ENCODE measurements at places on chromosomes 7 and 10.

GRCh38 chr10:113007821-113008220 is 57.8 kb downstream of the TCF7L2 start:
- DNase-seq, result peak; percentile 58

DNA sequence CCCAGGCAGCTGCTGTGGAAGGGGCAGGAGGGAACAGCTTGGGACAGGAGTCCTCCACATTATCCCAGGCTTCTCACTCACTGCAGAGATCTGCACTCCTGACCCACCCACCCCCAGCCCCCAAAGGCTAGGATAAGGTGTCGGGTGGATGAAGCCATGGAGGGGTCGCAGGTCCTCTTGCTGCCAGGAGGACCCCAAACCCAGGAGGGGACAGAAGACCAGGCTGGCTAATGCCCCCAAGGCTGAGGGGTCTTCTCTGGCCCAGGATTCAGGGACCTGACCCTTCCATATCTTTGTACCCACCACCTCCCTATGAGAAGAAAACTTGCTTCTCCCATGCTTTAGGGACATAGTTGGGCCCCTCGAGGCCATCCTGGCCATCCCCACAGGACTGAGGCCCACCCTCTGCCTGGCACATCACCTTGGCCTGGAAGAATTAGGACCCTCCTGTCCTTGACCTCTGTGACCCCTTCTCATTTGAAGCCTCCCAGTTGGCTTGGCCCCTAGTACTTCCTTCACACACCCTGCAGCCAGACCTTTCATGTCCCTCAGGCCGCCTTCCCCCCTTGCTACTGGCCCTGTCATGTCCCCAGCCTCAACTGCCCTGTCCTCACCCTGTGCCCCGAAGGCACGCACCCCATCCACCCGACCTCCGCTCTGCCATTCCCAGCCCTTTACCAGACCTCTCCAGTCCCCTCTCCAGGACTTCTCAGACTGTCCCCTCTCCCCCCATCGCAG is 21.6 kb downstream of the KCNH2 start:
- no peak for DNase-seq

DNA sequence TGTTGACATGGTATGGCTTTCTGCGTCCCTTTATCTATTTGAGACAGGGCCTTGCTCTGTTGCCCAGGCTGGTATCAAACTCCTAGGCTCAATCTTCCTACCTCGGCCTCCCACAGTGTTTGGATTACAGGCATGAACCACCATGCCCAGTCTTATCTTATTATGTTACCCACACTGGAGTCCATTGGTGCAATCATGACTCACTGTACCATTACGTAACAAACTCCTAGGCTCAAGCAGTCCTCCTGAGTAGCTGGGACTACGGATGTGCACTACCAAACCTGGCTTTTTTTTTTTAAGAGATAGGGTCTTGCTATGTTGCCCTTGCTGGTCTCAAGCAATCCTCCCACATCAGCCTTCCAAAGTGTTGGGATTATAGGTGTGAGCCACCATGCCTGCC is 66.7 kb downstream of the CCDC3 start:
- peak; percentile 82 for DNase-seq

DNA sequence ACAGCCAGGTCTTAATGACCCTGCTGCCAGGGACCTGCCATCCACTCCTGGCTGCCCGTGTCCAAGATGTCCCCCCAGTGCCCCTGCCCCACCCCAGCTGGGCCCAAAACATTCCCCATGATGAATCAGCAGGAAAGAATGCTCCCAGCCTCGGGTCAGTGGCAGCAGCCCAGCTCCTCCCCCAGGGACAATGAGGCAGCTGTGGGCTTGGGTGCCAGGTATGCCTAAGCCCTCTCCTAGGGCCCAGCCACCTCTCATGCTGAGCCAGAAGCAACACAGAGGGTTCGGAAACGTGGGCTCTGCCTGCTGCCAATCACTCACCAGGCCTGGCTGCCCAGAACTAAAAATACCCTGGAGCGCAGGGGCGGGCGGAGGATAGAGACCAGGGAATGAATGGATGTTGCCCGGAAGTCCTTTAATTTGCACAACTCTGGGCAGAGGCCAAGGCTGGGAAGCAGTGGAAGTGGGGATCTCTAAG is 1.5 kb upstream of the LOXL4 start:
- peak; percentile 65 for DNase-seq

- peak; percentile 69 for DNase-seq
Observed at GRCh38 chr7:120272261-120272660, 714 bp upstream of the KCND2 start.

- DNase-seq, result no peak
Observed at GRCh38 chr10:71744897-71745663, 25.5 kb upstream of the C10orf105 start.

DNA sequence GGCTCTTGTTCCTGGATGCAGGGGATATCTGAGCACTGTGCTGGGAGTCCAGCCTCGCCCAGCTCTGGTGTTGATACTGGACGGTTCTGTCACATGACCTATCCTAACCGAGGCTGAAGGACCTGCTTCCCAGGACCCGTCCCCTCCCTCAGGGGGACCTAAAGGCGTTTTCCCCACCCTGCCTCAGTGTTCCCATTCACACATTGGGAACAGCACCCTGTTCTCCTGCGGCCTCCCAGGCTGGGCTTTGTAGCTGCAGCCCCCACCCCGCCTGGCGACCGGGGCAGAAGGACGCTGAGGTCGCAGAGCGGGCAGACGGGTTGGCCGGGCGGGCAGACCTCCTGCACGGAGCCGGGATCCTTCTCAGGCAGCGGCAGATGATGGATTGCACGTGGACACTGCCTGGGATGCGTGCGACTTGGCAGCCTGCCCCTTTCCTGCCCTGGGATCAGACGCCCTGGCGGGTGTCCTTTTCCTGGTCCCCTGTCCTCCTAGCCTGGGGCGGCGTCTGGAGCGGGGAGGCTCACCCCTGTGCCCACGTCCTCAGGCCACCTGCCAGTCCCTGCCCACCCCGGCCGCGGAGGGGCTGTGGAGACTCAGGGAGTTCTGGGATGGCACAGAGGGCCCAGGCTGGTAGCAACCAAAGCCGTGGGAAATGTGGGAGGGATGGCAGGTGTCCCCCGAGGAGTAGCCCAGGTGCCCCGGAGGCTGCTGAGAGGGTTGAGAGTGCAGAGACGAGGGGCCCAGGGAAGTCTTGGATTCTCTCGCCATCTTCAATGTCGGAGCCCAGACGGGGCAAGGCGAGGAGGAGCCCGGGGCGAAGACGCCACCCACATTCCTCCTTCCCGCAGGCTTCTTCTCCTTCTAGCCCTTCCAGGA is 17.2 kb upstream of the PSMG3 start:
- no peak for DNase-seq

- no peak for DNase-seq
Observed at GRCh38 chr7:18515067-18515466, 19.5 kb downstream of the HDAC9 start.

DNA sequence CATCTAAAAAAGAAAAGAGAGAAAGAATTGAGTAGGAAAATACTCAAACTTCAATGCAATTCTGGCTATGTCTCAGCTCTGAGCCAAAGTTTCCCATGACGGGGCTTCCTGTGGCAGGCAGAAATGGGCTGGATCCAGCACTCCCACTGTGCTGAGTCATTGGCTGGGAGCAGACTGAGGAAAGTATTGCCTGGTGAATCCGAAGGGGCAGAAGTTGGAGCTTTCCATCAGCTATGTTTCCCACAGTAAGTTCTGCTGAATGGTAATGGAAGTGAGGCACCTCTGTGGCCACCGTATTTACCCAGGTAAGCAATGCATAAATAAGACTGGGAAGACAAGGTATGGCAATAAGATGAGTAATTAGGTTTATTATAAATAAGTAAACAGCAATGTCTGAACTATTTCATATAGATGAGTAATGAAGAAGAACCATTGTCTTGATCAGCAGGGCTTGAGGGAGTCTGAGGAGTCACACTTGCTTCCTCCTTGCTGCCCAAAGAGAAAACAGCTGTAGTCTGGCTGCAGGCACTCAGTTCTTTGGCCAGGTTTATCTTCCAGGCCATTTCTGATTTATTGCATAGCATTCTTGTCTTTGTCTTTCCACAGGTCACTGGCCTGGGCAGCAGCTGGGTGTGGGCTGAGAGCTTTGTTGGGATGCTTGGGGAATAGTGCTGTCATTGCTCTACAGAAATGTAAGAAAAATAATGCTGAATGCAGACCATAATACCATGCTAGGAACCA is 255.3 kb downstream of the DNAJB9 start:
- DNase-seq, result peak; percentile 50

DNA sequence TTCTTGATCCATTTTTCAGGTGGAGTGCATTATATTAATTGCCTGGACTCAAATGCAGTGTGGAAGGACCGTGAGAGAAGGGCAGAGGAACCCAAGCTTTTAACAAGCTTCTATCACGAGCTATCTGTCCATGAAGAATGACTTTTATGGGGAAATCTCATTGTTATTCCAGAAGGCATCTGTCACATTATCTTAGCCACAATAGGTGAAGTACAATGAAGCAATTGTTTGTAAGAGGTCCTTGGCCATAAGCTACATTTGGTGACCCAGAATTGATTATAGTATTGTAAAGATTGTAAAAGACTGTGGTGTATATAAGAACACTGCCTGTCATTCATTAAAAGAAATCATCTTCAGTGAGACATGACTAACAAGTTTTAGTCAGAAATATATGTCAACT is 58.6 kb upstream of the RELN start:
- DNase-seq, result no peak

- DNase-seq, result no peak
Observed at GRCh38 chr10:63021225-63021624, 111.9 kb upstream of the NRBF2 start.

DNA sequence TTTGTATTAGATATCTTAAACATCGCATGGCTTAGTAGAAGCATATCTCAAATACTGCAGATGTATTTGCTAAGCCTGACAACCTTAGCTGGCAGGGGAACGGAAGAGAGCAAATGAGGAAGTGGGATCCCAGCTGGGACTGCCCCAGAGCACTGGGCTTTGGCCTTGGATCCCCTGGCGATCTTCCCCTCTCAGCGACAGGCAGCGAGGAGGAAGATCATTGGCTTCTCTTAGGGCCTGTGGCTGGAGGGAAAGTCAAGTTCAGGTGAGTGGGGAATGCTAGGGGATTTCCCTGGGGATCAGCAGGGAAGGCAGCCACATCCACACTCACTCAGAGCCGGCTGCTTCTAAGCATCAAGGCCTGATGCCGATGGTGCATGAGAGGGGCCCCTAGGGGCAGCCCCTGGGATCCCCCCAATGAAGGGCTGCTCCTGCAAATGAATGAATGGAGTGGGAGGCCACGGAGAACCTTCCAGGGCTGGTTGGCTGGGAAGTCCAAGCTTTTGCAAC is 42.0 kb downstream of the LYZL2 start:
- DNase-seq, result no peak

- DNase-seq, result no peak
Observed at GRCh38 chr7:20797462-20798080, 10.9 kb upstream of the SP8 start.

- no peak for DNase-seq
Observed at GRCh38 chr7:128741491-128741890, 2.3 kb downstream of the CALU start.

GRCh38 chr10:80471715-80472233 is 17.7 kb downstream of the TSPAN14 start:
- DNase-seq, result no peak

DNA sequence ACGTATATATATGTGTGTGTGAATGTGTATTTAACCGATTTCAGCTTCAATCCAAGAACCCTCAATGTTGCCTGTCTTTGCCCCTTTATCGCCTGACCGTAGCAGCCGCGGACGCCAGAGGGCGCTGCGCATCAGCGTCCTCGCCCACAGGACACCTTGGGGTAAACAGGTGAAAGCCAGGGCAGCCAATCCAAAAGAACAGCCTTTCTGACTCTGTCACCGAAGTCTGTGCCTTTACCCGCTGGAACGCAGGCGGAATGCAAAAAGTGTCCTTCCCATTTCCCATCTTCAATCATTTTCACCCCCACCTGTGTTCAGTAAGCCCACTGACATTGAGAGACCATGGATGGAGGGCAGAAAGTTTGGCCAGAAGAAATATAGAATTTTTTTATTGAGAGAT is 3.6 kb downstream of the NXPH1 start:
- DNase-seq, result no peak

DNA sequence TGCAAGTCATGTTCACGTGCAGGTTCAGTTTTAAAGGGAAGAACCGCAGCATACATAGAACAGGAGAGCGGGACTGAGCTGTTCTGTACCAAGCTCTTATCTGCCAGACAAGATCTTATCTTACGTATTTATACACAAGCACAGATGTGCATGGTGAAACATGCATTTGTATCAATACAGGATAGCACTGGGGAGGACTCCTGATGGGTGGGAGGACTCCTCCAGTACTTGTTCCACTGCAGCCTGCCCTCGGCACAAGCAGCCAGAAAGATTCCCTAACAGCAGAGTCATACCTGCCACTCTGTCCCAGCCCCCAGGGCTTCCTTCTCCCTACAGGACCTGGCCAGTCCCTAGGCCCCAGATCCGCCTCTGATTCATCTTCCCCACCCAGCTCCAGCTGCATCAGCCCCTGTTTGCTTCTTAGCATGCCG is 13.2 kb upstream of the PRKCQ start:
- no peak for DNase-seq

DNA sequence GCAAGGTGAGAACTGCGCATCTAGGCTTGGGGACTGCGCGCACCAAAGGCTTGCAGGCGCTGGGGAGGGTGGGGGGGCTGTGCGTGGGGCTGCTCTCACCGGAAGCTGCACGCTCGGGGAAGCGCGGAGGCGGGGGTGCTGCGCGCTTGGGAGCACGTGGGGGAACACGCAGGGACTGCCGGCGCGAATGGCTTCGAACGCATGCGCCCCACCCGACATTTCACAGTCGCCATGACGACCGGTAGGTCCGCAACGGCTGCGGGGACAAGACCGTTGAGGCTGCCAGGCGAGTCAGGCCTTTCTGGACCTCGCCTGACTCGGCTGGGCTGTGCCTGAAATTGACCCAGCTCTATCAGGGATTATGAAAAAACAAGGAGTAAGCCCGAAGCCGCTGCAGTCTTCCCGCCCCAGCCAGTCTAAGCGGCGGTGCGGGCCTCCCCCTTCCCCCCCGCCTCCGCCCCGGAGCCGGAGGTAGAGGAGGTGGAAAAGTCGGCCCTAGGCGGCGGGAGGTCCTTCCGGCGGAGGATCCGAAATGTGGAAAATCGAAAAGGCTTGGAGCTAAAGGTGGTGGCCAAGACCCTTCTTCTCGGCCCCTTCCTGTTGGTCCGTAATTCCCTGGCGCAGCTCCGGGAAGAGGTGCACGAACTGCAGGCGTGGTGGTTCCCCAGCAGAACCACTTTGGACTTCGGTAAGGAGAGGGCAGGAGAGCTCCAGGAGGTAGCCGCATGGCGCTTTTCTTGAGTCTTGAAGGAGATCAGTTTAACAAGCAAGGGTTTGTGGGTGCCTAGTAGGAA is 34.9 kb upstream of the STEAP1 start:
- no peak for DNase-seq

- DNase-seq, result no peak
Observed at GRCh38 chr7:98192781-98193457, 18.3 kb upstream of the BHLHA15 start.

- DNase-seq, result peak; percentile 51
Observed at GRCh38 chr7:101308245-101309085, 13.1 kb downstream of the IFT22 start.

- DNase-seq, result no peak
Observed at GRCh38 chr7:148828965-148829364, 55.1 kb downstream of the EZH2 start.
